ENCODE measurements at places on chromosomes 2 and 18. TPM values are rescaled to one million over a fixed set of nuclear protein-coding genes. Genes with fewer than 3 reads are reported as not detected.
A peak's percentile ranks its signal among the peaks of the same experiment; 100 is the strongest.

Gene SCN2A
- polyA plus RNA-seq, result 0.04 TPM

Gene TGOLN2
- polyA plus RNA-seq, result 15.5 TPM

Gene MEX3C
- 13.0 TPM for polyA plus RNA-seq

- H3K4me3 ChIP-seq, result no peak overlapping the region
- no peak for DNase-seq
- peaks cover 10% of the 10 kb centered on the region for H3K4me1 ChIP-seq
- no peak overlapping the region for H3K27ac ChIP-seq
- no peaks in the 10 kb centered on the region for H3K36me3 ChIP-seq
Observed at GRCh38 chr2:68946117-68946516, 6.6 kb downstream of the GKN2 start.

DNA sequence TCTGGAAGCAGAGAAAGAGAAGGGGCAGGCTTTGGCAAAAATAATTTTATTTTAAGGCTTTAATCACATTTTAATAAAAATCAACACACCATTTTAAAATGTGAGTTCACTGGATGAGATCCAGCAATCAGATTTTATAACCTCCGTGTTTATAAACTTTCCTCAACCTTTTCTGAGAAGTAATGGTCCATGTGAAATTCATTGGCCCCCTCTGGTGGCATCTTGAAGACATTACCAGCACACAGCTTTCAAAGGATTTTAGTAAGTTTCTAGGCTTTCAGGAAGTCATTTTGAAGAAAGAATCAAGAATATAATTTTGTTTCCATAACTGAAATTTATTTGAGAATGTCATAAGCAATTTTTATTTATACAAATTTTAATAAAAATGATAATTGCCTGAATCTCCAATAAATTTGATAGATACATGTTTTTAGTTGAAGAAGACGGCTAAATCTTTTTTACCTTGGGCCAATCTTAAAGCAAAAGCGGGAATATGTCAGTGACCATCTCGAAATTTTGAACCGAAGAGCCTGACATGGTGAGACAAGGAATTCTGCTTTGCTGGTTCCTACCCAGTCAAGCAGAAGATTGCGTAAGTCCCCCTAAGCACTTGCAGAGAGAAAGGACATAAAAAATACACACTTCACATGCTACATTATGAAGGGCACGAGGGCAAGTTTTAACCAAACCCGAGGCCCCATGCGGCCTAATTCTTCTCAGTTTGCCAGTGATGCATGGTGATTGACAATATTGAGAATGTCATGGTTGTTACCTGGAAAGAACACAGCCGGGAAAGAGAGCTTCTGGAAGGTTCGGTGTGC lies 128.4 kb upstream of the CBLN2 start:
- no peak for DNase-seq
- H3K4me3 ChIP-seq, result no peak overlapping the region
- no peaks in the 10 kb centered on the region for H3K36me3 ChIP-seq
- no peaks in the 10 kb centered on the region for H3K4me1 ChIP-seq

GRCh38 chr2:241809383-241810306 lies 652 bp downstream of the NEU4 start:
- H3K27ac ChIP-seq, result peak overlapping the region; percentile 73
- H3K4me1 ChIP-seq, result peaks cover 15% of the 10 kb centered on the region

DNA sequence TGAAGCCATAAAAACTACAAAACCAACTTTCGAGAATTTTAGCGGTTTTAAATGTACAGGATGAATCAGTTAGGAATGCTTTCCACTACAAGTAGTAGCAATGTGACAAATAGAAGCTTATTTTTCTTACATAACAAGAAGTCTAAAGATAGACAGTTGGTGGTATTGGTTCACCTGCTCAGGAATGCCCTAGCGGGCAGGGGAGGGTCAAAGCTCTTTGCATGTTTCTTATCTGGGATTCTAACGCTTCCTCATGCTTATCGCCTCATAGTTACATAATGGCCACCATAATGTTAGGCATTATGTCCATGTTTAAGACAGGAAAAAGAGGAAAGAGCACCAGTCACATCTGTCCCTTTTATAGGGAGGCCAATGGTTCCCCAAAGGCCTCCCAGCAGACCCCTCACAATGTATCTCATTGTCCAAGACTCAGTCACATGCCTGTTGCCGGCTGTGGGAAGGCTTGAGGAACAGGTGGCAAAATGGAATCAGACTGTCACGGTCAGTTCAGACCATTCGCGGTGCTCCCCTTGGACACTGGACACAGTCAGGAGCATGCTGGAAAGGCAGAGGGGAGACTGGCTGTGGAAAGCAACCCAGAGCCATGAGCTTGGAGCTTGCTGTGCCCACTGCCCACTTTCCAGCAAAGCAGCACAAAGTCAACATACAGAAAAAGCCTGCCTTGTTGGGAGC lies 69.4 kb upstream of the ODC1 start:
- no peaks in the 10 kb centered on the region for H3K4me1 ChIP-seq
- no peak overlapping the region for H3K4me3 ChIP-seq
- H3K27me3 ChIP-seq, result no peaks in the 10 kb centered on the region
- peak; percentile 7 for DNase-seq
- no peaks in the 10 kb centered on the region for H3K36me3 ChIP-seq

DNA sequence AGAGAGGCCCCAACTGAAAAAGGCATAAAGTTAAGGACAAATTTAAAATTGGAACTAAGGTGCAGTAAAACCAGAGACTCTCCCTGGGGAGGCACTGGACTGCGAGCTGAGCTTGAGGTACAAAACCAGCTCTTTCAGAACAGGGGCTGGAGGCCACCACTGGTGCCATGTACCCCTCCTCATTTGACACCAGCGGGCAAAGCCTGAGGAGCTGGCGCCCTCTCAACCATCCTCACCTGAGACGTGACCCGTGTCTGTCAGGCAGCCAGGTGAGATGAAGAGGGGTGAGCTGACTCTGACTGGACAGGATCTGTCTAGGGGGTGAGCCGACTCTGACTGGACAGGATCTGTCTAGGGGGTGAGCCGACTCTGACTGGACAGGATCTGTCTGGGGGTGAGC lies 68.5 kb downstream of the TMEM18 start:
- DNase-seq, result no peak
- no peak overlapping the region for H3K27ac ChIP-seq
- H3K4me3 ChIP-seq, result no peak overlapping the region
- no peaks in the 10 kb centered on the region for H3K36me3 ChIP-seq

DNA sequence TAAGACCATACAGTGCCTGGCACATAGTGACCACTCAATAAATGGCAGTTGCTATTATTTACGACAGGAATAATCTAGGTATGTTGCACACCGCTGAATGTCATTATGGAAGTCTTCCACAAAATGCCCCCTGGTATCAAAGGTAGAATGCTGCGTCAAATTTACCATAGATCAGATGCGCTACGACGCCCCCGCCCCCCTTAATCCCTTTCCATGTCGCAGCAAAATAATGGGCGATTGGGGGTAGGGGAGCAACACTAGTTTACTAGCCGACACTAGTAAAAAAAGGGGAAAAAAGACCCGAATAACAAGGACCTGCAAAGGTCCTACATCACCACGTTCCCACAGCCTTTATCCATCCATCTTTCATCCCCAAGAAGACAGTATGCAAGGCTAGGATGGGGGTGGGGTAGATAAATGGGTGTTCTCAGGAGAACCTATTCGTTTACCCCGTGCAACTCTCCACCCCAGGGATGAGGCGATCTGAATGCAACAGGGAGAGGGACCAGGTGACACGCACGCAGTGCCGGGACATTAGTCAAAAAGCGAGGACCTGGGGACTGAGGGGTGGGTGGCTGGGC lies 455 bp downstream of the PREPL start:
- no peaks in the 10 kb centered on the region for H3K27me3 ChIP-seq
- H3K27ac ChIP-seq, result peak overlapping the region; percentile 98
- DNase-seq, result no peak

- H3K4me3 ChIP-seq, result no peak overlapping the region
- H3K27ac ChIP-seq, result no peak overlapping the region
- H3K4me1 ChIP-seq, result peaks cover 42% of the 10 kb centered on the region
- no peaks in the 10 kb centered on the region for H3K27me3 ChIP-seq
Observed at GRCh38 chr2:71471276-71471675, 17.9 kb downstream of the DYSF start.

- DNase-seq, result no peak
- no peak overlapping the region for H3K27ac ChIP-seq
- H3K27me3 ChIP-seq, result no peaks in the 10 kb centered on the region
- no peaks in the 10 kb centered on the region for H3K36me3 ChIP-seq
Observed at GRCh38 chr2:126798276-126799140, 100.2 kb upstream of the TEX51 start.

GRCh38 chr18:33669589-33669988 lies 91.6 kb downstream of the ASXL3 start:
- DNase-seq, result no peak
- no peaks in the 10 kb centered on the region for H3K27me3 ChIP-seq
- no peak overlapping the region for H3K27ac ChIP-seq
- H3K36me3 ChIP-seq, result no peaks in the 10 kb centered on the region
- H3K4me3 ChIP-seq, result no peak overlapping the region
- no peaks in the 10 kb centered on the region for H3K4me1 ChIP-seq

DNA sequence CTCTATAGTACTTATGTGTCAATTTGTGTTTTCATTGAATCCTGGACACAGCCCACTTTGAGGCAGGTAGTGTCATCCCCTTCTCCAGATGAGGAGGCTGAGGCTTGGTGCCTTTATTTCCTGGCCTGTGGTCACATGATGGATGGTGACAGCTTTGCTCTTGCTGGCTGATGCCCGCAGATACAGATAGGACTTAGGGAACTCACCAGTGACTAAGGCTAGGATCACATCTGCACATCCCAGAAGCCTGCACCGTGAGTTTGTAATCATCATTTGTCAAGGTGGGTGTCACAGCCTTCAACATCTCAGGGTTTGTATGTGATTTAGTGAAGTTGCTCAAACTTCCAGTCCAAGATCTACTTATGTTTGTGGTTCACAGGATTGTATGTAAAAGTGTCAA lies 295.1 kb upstream of the RAB12 start:
- no peak for DNase-seq
- H3K4me1 ChIP-seq, result no peaks in the 10 kb centered on the region
- no peak overlapping the region for H3K27ac ChIP-seq
- no peaks in the 10 kb centered on the region for H3K27me3 ChIP-seq
- peaks cover 25% of the 10 kb centered on the region for H3K36me3 ChIP-seq

- H3K4me1 ChIP-seq, result peaks cover 51% of the 10 kb centered on the region
- DNase-seq, result peak; percentile 32
- H3K27ac ChIP-seq, result peak overlapping the region; percentile 40
Observed at GRCh38 chr2:96103761-96104486, 12.4 kb downstream of the ADRA2B start.

GRCh38 chr2:103264058-103264768 lies 502.4 kb downstream of the TMEM182 start:
- H3K4me1 ChIP-seq, result no peaks in the 10 kb centered on the region
- no peaks in the 10 kb centered on the region for H3K27me3 ChIP-seq
- no peak overlapping the region for H3K4me3 ChIP-seq
- no peak overlapping the region for H3K27ac ChIP-seq
- no peak for DNase-seq

GRCh38 chr2:135144343-135144742 lies 92.3 kb downstream of the RAB3GAP1 start:
- no peak overlapping the region for H3K4me3 ChIP-seq
- peaks cover 11% of the 10 kb centered on the region for H3K36me3 ChIP-seq
- no peaks in the 10 kb centered on the region for H3K27me3 ChIP-seq
- no peak overlapping the region for H3K27ac ChIP-seq

- DNase-seq, result no peak
- H3K4me3 ChIP-seq, result no peak overlapping the region
- H3K27ac ChIP-seq, result no peak overlapping the region
- no peaks in the 10 kb centered on the region for H3K4me1 ChIP-seq
Observed at GRCh38 chr18:5444269-5444668, 99.5 kb downstream of the EPB41L3 start.

All from heart left ventricle (tissue), 16 donors.